ENCODE measurements at places on chromosomes 4 and X. TPM values are rescaled to one million over a fixed set of nuclear protein-coding genes. Genes with fewer than 3 reads are reported as not detected.

DNA sequence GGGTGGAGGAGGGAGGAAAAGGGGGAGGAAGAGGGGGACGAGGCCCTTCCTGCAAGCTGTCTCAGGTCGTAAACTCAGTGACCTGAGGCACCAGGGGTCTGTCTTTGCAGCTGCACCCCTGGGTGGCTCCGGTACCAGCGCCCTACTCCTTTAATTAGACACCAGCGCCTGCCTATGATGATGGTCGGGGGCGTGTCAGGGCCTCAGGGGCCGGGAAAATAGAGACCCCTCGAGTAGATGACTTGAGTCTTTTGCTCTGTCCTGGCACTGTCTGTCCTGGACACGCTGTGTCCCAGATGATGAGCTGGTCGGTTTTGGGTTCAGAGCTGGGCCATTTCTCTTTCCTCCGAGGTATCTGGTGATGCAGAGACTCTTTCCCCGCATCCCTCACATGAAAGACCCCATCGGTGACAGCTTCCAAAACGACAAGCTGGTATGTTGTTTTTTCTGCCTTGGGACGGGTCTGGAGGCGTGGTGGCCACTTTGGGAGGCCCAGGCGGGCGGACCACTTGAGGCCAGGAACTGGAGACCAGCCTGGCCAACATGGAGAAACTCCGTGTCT, 11.2 kb downstream of the SLC25A6 start:
- peaks cover 34% of the 10 kb centered on the region for H3K36me3 ChIP-seq
- H3K27ac ChIP-seq = peak overlapping the region; percentile 48
- peaks cover 4% of the 10 kb centered on the region for H3K27me3 ChIP-seq
- no peak for DNase-seq
- H3K4me1 ChIP-seq = peaks cover 11% of the 10 kb centered on the region

DNA sequence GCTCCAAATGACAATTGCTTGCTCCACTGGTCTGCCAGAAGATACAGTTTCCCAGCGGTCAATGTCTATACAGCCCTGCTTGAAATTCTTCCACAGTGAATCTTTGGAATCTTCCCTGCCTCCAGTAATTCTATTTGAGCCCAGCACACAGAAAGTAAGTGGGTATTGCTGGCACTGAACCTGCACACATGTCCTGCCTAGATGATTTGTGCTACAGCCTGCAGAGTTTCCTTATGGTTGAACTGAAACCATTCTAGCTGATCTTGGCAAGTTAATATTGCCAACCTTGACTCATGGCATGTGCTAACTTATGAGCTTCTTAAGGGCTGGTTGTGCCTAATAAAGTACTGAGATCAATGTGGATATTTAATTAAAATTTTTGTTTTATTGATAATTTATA, 553.8 kb upstream of the GNPDA2 start:
- H3K27ac ChIP-seq = no peak overlapping the region
- no peak overlapping the region for H3K4me3 ChIP-seq
- H3K36me3 ChIP-seq = no peaks in the 10 kb centered on the region
- DNase-seq = no peak

DNA sequence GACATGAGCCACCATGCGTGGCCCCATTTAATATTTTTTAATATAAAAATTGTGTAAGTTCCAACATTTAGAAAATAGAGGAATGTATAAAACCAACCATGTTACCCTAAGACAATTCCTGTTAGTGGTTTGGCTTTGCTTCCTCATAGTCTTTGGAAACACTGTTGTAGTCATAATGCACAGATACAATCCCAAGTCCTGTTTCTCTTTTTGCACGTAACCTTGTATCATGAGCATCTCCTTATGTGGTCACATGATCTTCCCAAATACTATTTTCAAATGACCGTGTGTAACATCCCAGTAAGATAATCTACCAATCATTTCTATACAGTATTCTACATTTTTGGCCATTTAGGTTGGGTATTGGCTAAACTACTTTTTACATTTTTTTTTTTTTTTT, 13.9 kb upstream of the RHOH start:
- H3K4me3 ChIP-seq = no peak overlapping the region
- H3K27me3 ChIP-seq = no peaks in the 10 kb centered on the region
- no peak overlapping the region for H3K27ac ChIP-seq
- no peak for DNase-seq
- H3K4me1 ChIP-seq = peaks cover 55% of the 10 kb centered on the region
- peaks cover 2% of the 10 kb centered on the region for H3K36me3 ChIP-seq

The SPANXN4 gene
- not detected for total RNA-seq

GRCh38 chrX:153245288-153245731, 66.2 kb downstream of the MAGEA1 start:
- H3K27ac ChIP-seq = no peak overlapping the region
- no peaks in the 10 kb centered on the region for H3K4me1 ChIP-seq
- no peak for DNase-seq
- peaks cover 3% of the 10 kb centered on the region for H3K27me3 ChIP-seq
- H3K36me3 ChIP-seq = no peaks in the 10 kb centered on the region

DNA sequence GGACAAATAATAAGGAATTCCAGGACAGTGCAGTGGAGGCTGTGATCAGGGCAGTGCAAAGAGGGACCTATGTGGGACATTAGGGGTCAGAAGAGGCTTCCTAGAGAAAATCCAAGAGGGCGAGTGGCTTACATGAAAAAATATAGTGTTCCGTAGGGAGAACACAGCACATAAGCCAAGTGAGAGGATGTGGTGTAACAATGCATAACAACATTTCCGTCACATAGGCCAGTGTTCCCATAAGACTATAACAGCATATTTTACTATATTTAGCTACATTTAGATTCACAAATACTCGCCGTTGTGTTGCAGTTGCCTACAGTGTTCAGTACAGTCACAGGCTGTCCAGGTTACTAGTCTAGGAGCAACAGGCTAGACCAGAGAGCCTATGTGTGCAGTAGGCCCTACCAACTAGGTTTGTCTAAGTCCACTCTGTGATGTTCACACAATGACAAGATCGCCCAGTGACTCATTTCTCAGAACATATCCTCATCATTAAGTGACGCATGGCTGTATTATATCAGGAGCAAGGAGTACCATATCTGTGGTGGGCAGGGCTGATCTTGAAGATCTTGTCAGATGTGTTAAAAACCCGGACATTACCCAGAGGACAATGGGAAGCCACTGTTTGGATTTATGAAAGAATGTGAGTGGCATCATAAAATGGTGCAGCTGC, 74.0 kb upstream of the TBL1X start:
- no peaks in the 10 kb centered on the region for H3K4me1 ChIP-seq
- H3K36me3 ChIP-seq = no peaks in the 10 kb centered on the region
- H3K4me3 ChIP-seq = no peak overlapping the region
- H3K27me3 ChIP-seq = no peaks in the 10 kb centered on the region
- DNase-seq = no peak

GRCh38 chrX:150365051-150365989, 2.2 kb downstream of the MAMLD1 start:
- peaks cover 2% of the 10 kb centered on the region for H3K36me3 ChIP-seq
- H3K4me1 ChIP-seq = peaks cover 18% of the 10 kb centered on the region
- no peak overlapping the region for H3K27ac ChIP-seq

The CSAG1 gene
- not detected for total RNA-seq

- no peaks in the 10 kb centered on the region for H3K36me3 ChIP-seq
- no peak overlapping the region for H3K4me3 ChIP-seq
- no peaks in the 10 kb centered on the region for H3K27me3 ChIP-seq
- H3K27ac ChIP-seq = no peak overlapping the region
Observed at GRCh38 chr4:10285028-10285427, 168.4 kb upstream of the WDR1 start.

GRCh38 chrX:81120258-81120935, 81.3 kb downstream of the HMGN5 start:
- no peak overlapping the region for H3K27ac ChIP-seq
- no peak for DNase-seq
- no peaks in the 10 kb centered on the region for H3K36me3 ChIP-seq
- peaks cover 3% of the 10 kb centered on the region for H3K4me1 ChIP-seq

GRCh38 chrX:153981771-153982533, 9.4 kb downstream of the TMEM187 start:
- H3K36me3 ChIP-seq = peaks cover 12% of the 10 kb centered on the region
- H3K27ac ChIP-seq = peak overlapping the region; percentile 85
- peaks cover 35% of the 10 kb centered on the region for H3K4me1 ChIP-seq
- no peaks in the 10 kb centered on the region for H3K27me3 ChIP-seq
- DNase-seq = peak; percentile 72

DNA sequence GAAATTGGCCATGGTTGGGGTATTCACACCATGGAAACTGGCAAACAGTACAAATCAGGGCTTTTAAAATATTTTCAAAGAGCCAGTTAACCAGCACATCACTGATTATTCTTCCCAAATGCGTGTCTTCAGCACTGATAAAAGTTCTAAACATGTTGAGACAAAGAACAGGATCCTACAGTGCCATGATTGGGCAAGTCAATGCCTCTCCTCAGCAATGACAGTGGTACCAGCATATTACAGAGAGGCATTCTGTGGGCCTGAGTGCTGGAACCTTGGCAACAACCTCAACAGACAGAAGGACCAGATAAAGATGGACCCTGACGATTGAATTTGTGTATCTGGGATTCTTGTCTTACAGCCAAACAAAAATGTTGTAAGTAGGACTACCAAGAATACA, 108.9 kb downstream of the EFHC2 start:
- H3K27ac ChIP-seq = no peak overlapping the region
- H3K27me3 ChIP-seq = no peaks in the 10 kb centered on the region
- no peak for DNase-seq
- no peaks in the 10 kb centered on the region for H3K36me3 ChIP-seq
- H3K4me1 ChIP-seq = peaks cover 2% of the 10 kb centered on the region

Data from activated naive CD8-positive, alpha-beta T cell treated with anti-CD3 and anti-CD28 coated beads for 36 hours (primary cell).